ENCODE measurements at places on chromosomes 2 and 18.

- DNase-seq, result no peak
Measured at GRCh38 chr18:41113885-41114482, 841.0 kb upstream of the PIK3C3 start.

- no peak for DNase-seq
Measured at GRCh38 chr18:13266218-13267100, 47.9 kb downstream of the LDLRAD4 start.

DNA sequence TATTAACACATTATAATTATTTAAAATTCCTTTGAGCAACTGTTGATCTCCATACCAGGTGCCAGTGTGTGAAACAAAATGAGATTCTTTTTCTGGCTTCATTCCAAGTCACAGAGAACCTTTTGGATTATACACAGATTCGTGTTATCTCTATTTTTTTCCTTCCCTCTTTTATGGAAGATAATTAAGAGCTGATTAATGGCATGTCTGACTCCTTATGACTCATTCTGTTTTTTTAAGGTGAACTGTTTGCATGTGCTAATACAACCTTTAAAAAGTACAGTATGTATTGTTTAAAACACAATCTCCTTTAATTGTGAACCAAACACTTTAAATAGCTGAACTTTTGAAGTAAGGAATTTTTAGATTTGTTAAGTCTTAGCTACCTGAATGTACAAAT is 39.3 kb downstream of the PELI1 start:
- DNase-seq, result no peak

DNA sequence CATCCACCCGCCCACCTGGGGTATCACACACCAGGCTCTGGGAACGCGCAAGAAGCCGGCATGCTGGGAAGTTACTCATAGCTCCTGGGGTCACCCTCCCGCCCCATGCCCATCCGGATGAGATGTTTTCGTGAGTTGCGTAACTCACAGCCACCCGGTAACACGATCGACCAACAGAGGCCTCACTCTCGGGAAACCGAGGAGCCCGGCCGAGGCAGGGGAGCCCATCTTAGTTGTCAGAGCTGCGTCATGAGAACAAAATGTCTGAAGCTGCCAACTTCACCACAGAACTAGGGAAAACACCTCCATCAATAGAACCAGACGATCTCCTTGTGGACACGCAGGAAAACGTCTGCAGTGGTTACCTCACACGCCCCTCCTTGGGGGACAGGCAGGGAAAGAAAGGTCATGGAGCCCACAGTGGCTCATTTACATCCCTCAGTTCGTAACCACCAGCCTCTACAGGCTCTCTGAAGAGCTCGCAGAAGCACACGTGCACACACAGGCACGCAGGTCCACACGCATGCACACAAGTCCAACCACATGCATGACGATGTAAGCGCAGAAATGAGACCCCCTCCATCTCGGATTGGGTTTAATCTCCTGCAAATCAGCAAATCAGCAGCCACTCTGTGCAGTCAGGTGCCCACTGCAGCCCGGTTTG is 26.2 kb downstream of the ADI1 start:
- DNase-seq, result no peak
